NCI-H2081 (cell line): ENCODE measurements at places on chromosomes 7 and 10.

DNA sequence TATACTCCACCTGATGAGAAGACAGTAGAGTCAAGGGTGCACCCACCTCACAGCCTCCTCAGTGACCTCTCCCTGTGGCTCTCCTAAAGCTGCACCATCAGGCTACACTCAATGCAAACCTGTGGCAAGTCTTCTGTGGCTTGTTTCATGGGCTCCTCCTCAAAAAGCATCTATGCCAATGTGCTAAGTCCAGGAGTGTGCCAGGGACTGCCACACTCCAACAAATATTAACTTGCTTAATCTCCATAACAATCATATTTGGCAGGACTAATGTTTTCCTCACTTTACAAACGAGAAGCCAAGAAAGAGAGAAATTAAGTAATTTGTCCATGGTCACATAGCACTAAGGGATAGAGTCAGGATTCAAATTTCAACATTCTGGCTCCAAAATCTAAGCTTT is 11.9 kb downstream of the NRAP start:
- no peak for DNase-seq

- DNase-seq = no peak
Measured at GRCh38 chr10:130140425-130140824, 4.2 kb downstream of the GLRX3 start.

GRCh38 chr10:43347997-43348396 is 23.4 kb upstream of the FXYD4 start:
- no peak for DNase-seq

- peak; percentile 12 for DNase-seq
Measured at GRCh38 chr7:93245525-93246432, 13.6 kb downstream of the VPS50 start.

- no peak for DNase-seq
Measured at GRCh38 chr7:96407427-96407826, 85.5 kb upstream of the SLC25A13 start.

DNA sequence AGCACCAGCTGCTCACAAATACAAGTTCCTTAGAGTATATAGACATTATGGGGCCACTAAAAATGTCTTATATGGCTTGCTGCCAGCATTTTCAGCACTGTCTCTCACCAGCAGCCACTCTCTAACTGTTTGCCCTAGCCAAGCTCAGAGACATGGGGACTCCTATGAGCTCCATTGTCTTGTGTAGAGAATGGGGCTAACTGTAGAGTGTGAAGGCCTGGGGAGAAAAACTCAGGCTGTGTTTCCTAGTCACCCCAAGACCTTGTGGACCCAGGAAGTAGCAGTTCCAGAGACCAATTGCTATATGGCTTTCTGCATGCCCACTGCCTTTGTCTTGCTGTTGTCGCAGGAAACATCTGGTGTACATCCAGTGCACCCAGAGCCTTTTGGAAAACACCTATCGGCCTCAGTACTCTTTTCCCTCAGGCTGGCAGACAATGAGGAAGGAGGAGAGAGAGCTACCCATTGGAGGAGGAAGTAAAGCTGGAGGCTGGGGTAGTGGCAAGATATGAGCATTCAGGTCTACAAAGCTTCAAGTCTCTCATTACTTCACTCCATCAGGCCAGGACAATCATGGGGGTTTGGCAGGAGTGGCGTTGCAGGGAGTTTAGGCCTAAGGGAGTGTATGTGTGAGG is 28.4 kb downstream of the ENTPD1 start:
- DNase-seq = no peak

DNA sequence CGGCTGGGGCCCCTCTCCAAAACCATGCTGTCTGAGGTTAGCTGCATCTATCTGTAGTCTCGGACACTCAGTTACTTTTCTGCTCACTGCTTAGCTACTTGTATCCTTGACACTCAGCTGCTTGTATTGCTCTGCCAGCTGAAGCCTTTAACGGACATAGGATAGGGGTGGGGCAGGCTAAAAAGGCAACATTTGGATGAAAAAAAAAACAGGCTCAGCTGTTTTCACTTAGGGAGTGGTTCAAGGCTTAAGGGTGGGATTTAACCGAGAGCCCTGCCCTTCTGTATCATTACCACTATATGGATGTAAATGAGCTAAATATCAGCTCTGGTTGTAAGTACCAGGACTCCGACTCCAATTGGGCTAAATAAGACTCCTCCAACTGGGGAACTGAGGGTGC is 28.6 kb downstream of the LSMEM1 start:
- no peak for DNase-seq

- DNase-seq = no peak
Measured at GRCh38 chr7:66233638-66234037, 28.5 kb downstream of the TPST1 start.

GRCh38 chr7:157627033-157627432 is 290.2 kb downstream of the DNAJB6 start:
- no peak for DNase-seq

- peak; percentile 11 for DNase-seq
Measured at GRCh38 chr7:30251708-30252329, 32.6 kb upstream of the ZNRF2 start.

DNA sequence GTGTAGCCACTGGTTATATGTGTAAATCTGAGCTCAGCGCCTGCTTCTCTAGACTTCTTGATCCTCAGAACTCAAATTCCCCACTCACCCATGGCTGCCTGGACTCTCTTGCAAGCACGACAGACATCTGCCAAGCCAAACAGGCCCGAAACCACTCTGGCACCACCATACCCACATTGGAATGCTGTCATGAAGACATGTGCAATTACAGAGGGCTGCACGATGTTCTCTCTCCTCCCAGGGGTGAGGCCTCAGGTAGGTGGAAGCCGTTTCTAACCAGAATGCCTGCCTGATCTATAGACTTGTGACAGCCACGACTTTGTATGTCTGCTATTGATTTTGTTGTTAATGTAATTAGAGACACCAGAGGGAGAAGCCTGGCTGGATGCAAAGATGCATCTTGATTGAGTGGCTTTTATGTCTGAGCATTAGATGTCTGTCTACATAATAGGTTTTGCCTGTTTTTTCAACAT is 4.0 kb downstream of the BAMBI start:
- DNase-seq = no peak

GRCh38 chr10:1977461-1977860 is 240.1 kb upstream of the ADARB2 start:
- no peak for DNase-seq

DNA sequence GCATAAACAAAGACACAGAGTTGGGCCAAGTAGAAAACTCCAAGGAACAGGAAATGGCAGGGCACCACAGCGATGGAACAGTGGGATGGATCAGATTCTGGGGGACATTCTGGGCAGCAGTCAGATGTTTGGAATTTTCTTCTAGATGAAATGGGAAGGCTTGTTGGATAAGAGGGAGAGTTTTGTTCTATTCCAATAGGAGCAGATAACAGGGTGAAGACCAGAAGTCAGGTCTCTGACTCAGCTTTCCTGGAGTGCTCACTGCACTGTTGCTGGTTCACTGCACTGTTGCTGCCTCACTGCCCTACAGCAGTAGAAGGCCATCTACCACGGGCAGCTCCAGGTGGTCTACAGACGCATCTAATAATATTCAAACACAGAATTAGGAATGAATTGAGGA is 135.6 kb downstream of the ATE1 start:
- DNase-seq = no peak

DNA sequence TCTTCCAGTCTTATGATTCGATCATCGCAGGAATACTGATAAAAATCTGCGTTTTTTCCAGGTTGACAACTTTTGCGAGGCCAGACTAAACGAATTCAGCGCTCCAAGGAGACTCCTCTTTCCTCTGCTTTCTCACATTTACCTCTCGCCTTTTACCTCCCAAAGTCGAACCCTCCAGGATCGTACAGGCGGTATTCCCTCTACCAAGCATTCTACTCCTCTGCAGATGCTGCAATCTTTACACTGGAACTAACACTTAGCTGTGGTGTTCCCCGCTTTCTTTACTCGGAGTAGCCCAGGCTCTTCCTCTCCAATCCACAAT is 449 bp downstream of the NUDT5 start:
- no peak for DNase-seq

DNA sequence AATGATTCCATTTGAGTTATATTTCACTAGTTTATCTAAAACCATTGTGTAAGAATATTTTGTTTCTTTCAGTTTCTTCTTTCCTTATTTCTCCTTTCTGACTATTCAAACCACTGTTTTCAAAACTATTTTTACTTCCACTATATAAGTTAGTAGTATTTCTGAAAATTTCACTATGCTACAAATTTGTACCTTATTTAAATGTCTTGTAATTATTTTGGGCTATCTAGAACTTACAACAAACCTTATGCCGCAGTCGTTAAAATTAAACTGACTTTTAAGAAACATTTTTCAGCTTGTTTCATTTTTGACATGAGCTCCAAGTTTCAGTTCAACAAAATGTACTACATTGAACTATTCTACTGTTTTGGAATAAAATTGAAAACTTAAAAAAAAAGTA is 1.8 kb downstream of the TFEC start:
- no peak for DNase-seq

DNA sequence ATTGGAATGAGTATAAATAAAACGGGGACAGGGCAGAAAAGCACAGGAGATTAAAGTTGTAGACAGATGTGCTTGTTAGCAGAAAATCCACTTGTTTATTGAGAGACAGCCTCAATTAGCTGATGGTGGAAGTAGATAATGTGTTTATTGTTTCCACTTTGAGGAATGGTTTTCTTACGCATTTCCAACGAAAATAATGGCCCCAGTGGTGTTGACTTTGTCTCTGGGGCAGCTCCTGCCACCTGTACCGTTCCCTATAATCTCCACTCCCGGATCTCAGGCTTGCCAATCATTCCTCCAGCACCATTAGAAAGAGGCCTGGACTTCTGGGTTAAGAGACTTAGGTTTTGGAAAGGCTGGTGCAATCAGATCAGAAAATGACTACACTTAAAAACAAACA is 638.7 kb downstream of the PARD3 start:
- peak; percentile 62 for DNase-seq

- no peak for DNase-seq
Measured at GRCh38 chr7:103541026-103541425, 95.0 kb upstream of the SLC26A5 start.

GRCh38 chr10:43043773-43044447 is 33.0 kb upstream of the RET start:
- DNase-seq = no peak

DNA sequence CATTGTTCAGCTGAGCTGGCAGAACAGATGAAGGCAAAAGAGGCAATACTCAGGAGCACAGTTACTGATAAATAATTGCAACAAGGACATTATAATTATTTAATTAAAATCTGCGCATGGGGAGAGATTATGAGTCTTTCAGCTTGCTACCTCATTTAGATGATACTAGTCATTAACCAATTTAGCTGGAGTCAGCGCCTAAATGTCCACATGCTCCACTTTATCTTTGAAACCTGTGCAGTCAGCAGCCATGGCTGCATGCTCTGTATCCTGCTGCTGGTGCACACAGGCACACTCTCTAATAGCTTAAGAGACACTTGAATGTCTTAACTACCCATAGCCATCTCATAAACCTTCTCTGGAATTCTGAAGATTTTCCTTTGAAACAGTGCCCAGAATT is 196.8 kb downstream of the PPP1R3A start:
- no peak for DNase-seq

GRCh38 chr10:5619362-5620211 is 46.8 kb downstream of the ASB13 start:
- DNase-seq = no peak

DNA sequence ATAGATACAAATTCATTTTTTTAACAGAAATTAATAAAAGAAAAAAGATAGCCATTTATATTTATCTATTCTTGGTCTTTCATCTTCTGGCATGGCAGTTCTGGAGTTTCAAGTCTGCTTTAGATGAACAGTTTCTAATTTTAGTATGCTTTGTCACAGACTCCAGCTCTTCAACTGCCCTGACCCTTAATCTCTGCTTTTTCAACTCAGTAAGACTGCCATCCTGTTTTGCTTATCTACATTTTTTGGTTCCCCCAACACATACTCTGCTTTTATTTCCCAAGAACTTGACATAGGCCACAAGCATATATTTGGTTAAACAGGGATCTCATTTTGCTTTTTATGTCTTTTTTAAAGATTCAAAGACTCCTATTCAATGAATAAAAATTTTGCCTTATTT is 309.3 kb upstream of the KCND2 start:
- no peak for DNase-seq

GRCh38 chr10:52256832-52257691 is 57.0 kb upstream of the DKK1 start:
- no peak for DNase-seq

DNA sequence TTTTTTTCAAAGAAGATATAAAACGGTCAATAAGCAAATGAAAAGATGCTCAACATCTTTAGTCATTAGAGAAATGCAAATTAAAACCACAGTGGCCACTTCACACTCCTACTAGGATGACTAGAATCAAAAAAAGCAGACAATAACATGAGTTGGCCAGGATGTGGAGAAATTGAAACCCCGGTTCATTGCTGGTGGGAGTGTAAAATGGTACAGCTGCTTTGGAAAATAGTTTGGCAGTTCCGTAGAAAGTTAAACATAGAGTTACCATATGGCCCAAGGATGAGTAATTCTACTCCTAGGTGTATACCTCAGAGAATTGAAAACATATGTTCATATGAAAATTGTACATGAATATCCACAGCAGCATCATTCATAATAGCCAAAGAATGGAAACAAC is 573.3 kb downstream of the GALNT17 start:
- no peak for DNase-seq
